ENCODE measurements at places on chromosomes 3 and 15.

GRCh38 chr3:8576841-8577571 lies 67.6 kb downstream of the SSUH2 start:
- no peak for DNase-seq

GRCh38 chr3:40201770-40202169 lies 107.7 kb upstream of the EIF1B start:
- DNase-seq = no peak

DNA sequence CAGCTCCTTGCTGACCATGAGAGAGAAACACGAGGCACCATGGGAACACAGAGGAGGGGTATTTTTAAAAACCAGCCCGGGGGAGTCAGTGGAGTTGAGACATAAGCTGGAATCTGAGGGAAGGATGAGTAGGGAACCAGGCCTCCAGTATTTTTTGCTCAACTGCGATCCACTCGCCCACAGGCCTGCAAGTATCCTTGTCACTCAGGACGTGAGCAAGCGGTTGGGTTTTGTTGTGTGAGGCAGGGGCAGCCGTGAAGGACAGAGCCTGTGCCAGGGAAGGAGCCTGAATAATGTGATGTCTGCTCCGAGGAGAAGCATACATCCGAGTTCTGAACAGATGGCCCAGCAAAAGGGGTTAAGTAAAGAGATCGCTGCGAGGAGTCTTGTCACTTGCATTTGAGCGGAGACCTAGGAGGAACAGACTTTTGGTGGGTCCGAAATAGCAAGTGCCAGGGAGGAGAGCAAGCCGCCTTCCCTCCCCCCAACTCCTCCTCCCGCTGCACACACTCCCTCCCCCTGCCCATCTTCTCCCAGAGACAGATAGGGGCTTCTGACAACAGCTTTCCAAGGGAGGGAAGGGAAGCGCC lies 20.4 kb upstream of the NTRK3 start:
- DNase-seq = no peak

- DNase-seq = no peak
Measured at GRCh38 chr3:126365351-126366277, 8.4 kb upstream of the KLF15 start.

- peak; percentile 28 for DNase-seq
Measured at GRCh38 chr3:99648101-99648500, 9.7 kb downstream of the COL8A1 start.

DNA sequence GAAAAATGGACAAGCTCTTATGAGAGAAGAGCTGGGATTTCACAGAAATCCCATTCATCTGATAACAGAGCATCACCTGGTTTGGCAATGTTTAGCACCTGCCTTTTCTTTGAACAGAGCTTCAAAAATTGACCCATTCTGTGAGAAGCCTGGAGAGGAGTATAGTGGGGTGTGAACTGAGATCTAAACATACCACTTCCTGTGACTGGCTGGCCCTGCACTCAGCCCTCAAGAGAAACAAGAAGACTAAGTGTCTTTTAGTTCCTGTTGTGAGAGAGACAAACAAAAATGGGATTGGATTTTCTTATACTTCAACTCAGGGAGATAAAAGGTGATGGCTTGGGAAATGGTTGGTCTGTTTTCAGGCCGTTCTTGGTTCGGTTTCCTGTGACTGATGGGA lies 1060.2 kb downstream of the ROBO1 start:
- DNase-seq = peak; percentile 63

- peak; percentile 31 for DNase-seq
Measured at GRCh38 chr15:73632670-73633058, 525 bp downstream of the NPTN start.

GRCh38 chr3:143791386-143791785 lies 56.9 kb downstream of the SLC9A9 start:
- DNase-seq = no peak

- DNase-seq = peak; percentile 48
Measured at GRCh38 chr15:96053781-96054428, 276.6 kb upstream of the NR2F2 start.

DNA sequence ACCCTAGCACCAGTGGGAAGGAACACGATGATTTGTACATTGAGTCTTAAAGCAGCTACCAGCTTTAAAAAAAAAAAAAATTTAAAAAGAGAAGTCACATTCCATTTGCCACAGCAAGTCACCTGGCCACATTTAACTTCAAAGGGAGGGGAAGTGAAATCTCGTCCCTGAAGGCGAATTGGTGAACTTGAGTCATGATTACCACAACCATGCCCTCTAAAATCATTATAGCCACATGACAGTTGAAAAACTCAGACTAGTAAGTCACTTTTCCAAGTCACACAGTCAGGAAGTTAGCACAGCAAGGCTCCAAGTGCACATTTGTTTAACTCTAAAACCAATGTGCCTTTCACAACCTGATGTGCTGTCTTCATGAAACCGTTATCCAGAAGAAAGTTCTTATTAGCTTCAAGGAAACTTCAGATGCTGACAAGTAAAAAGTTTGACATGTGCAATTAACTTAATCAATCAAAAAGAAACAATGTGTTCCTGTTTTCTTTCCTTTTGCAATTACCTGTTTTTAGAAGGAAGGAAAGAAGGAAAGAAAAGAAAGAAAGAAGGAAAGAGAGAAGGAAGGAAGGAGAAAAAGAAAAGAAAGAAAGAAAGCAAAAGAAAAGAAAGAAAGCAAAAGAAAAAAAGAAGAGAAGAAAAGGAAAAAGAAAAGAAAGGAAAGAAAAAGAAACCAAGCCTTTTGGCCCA lies 8.3 kb upstream of the THSD4 start:
- peak; percentile 65 for DNase-seq

All from GM12865 (cell line).